ENCODE measurements at places on chromosomes 4 and X. TPM values are rescaled to one million over a fixed set of nuclear protein-coding genes. Genes with fewer than 3 reads are reported as not detected.

GRCh38 chr4:122118243-122118642 lies 33.9 kb upstream of the BLTP1 start:
- DNase-seq = no peak

MAOA gene
- 176 TPM for total RNA-seq

DNA sequence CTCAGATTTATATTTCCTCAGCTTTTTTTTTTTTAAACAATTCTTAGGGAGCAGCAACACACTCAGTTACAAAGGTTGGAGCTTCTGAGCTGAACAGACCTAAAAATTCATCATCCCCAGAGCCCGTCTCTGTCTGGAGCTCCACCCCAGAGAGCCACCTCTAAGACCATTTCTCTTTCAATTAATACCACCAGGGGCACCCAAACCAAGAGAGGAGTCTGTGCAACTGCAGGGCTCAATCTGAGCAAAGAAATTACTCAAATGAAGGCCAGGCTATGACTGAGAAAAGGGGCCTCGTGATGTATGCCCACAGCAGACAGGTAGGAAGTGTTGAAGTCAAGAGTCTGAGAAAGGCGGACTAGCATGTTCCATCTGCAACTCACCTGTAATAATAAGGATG lies 95.5 kb downstream of the C4orf51 start:
- no peak for DNase-seq

KIT gene
- total RNA-seq = 6.6 TPM

DNA sequence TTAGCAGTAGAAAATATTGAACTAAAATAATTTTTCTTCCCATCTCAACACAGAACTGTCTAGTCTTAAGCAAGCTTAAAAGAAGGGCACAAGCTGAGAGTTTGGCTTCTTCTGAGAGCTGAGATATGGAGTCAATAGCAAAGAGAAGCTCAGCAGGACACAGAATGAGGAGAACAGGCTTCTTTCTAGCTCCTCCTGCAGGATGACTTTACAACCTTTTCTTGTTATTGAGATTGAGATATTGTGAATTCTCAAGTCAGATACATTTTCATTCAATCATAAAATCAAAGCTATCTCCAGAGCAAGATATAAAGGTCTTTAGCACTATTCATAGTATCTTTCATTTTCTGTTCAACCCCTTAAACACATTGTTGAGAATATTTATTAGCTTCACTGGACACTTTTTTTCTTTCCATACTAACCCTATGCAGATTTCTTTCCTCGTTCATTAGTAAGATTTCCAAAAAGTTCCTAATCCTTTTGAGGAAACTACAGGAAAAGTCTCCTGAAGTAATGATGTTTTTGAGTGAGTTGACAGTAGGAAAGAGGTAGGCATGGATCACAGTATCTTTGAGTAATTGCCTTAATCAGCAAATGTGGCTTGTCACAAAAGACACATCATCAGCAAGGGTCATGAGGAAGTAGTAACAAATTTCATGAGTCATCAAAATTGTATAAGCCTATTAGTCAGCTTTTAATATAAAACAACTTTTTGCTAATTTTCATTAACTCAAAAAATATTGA lies 17.8 kb upstream of the CXCL3 start:
- DNase-seq = no peak

TRPC3 gene
- total RNA-seq = 0.19 TPM

GRCh38 chr4:123340381-123340701 lies 56.3 kb upstream of the SPRY1 start:
- no peak for DNase-seq

PDLIM3 gene
- 322 TPM for total RNA-seq

DNA sequence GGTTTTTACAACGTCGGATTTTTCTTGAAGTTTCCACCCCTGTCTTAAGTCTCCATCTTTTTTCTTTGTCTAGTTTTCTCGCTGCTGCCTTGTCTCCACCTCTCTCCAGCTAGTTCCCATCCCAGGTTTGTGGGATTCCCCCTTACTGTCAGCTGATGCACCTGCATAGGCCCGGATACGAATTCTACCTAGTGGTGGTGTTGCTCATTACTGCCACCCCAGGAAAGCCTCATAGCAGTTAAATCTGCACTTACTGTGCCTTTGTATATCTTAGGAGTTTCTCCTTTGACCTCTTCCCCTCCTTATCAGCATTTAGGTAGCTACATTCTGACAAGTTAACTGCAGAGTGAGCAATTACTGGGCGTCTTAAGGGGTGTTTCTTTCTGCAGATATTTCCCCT lies 1693.1 kb upstream of the TENM3 start:
- no peak for DNase-seq

NXF2B gene
- not detected for total RNA-seq

- DNase-seq = no peak
These were observed 105.6 kb downstream of the AMMECR1 start for GRCh38 chrX:110212299-110212698.

GRCh38 chr4:141192564-141192963 lies 28.1 kb upstream of the ZNF330 start:
- no peak for DNase-seq

GRCh38 chr4:142718981-142719380 lies 127.1 kb downstream of the INPP4B start:
- DNase-seq = no peak

DNA sequence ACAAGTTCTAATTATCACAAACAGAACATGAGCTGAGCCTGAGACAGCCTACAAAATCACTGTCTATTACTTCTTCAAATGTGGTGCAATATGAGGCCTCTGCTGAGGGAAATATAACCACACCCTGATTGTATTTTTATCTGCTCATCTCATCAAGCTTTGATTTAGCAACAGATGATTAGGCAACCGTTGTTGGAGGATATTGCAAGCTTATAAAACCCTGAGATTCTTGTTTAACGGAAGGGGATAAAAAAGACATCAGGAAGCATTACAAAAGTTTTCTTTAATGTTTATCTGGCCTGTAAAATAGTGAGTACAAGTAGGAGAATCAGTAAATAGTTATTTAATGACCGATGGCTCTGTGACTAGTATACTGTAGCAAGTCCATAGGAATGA lies 108.5 kb downstream of the ZNF330 start:
- DNase-seq = no peak

GRCh38 chr4:73523126-73523525 lies 41.6 kb downstream of the AFM start:
- no peak for DNase-seq

C4orf46 gene
- total RNA-seq = 6.4 TPM

- no peak for DNase-seq
These were observed 4.4 kb downstream of the LRCH2 start for GRCh38 chrX:115229337-115230003.

- no peak for DNase-seq
These were observed 59.7 kb upstream of the BCOR start for GRCh38 chrX:40157228-40158035.

DNA sequence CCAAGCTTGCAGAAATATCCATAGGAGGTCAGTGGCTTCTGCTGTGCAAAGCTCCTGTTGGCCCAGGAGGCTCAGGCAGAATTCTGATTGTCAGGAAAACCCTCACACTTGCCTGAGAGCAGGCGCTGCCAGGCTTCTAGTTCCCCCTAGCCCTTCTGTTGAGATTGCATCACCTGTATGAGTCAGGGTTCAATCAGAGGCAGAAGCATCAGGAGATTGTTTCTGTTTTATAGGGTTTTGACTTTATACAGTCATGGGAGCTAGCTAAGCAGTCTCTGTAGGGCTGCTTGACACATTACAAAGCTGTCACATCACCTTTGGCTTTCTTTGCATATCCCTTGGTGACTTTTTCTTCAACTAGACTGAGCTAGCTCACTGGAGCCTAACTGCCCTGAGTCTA lies 27.8 kb downstream of the DIPK2B start:
- no peak for DNase-seq

DNA sequence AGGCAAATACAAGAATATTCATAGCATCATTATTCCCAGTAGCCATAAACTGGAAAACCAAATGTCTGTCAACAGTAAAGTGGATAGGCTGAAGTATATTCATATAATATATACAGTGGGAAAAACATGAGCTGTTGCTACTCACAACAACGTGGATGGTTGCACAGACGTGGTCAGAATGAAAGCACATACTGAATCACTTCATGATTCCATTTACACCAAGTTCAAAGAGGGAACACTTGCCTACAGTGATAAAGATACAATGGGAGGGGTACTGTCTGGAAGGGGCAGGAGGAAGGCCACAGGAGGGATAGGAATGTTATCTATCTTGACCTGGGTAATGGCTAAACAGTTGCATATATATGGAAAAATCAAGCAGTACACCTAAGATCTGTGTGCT lies 25.3 kb downstream of the APBB2 start:
- no peak for DNase-seq

DNA sequence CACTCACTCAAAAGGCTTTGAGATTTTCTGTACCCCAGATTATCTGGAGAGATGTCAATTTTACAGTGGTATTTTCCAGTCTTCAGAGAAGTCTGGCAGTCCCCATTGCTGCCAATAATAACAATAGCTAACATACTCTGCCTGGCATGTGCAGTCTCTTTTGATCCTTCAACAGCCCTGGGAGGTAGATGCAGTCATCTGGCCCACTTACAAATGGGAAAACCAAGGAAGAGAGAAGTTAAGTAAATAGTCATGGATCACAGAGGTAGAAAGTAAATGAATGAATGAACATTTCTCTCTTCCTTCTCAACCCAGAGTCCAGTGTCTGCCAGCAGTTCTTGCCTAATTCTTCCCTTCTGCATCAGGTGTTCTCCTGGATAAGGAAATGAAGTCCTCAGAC lies 113.0 kb upstream of the EDNRA start:
- no peak for DNase-seq

DNA sequence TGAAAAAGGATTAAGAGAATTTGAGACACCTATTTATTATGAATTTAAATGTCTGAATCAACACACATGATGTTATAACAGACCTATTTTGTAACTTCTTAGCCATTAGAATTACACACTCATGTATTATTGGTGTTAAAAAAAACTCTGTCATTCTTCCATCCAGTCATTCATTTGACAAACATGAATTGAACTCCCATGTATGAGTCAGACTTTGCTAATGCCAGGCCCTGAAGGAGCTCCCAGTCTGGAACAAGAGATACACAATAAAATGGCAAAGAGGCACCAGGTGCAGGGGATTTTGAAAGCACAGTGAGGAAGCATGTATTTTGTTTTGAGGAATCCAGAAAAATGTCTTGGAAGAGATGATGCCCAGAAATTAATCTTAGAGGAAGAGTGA lies 87.7 kb upstream of the EFHC2 start:
- no peak for DNase-seq

- DNase-seq = no peak
These were observed 85.6 kb upstream of the NMU start for GRCh38 chr4:55721651-55722050.

- DNase-seq = no peak
These were observed 176.2 kb upstream of the CXorf66 start for GRCh38 chrX:140141444-140142029.

GRCh38 chrX:135652602-135653001 lies 60.8 kb upstream of the CT45A1 start:
- no peak for DNase-seq

DNA sequence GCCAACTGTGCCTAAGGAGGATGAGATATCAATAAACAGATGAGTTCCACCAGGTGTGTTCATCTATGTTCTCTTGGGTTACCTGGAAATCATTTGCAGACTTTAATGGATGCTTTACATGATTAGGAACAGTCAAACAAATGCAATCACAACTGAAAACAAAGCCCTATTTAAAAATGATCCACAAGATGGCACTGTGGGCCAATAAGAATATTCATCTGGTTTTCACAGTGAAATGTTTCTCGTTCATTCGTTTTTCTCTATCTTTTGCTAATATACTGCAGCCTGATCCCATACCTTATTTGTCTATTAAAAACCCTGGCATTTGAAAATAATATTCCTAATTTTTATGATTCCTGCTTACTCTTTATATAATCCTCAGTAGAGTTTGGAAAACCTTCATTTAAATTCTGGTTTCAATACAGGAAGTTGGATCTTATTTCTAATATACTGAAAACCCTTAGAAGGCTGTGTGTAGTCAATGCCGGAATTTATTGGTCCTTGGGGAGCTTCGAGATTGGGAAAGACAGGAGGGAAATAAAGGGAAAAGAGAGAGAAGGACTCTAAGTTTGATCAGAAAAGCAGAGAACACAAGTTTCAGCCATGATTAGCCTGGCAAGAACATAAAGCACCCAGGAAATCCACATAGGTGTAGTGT lies 63.8 kb upstream of the TAPT1 start:
- no peak for DNase-seq

- no peak for DNase-seq
These were observed 325.9 kb downstream of the EPHA5 start for GRCh38 chr4:65344278-65344825.

GRCh38 chr4:19832411-19832810 lies 419.3 kb upstream of the SLIT2 start:
- no peak for DNase-seq

DNA sequence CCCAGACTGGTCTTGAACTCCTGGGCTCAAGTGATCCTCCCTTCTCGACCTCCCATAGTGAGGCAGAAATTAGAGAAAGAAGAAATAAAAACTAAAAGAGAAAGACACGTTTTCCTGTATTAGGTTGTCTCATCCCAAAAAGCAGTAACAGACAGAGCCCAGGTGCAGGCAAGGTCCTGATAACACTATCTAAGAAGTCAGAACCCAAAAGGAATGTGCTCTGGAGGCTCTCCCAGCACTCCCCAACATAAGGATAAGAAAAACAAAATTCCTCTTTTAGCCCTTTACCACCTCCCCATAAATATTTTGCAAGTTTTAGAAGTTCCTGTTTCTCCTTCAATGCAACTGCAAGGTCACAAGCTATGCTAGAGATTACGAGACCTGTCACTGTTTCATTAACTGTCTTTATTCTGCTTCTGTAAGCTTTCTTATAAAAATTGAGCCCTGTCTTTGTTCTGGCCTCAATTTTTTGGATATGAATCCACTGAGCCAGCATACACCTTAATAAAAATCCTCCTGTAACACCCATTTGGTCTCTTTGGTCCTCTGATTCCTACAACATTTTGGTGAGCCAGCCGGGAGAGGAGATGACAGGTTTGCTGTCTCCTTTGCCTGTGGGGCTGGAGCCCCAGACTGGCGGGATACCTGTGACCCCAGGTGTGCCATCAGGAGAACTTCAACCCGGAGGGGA lies 25.9 kb downstream of the LIAS start:
- DNase-seq = no peak

EXOC1L gene
- not detected for total RNA-seq

ARFIP1 gene
- total RNA-seq = 21.7 TPM

TRPC5OS gene
- total RNA-seq = not detected

DNA sequence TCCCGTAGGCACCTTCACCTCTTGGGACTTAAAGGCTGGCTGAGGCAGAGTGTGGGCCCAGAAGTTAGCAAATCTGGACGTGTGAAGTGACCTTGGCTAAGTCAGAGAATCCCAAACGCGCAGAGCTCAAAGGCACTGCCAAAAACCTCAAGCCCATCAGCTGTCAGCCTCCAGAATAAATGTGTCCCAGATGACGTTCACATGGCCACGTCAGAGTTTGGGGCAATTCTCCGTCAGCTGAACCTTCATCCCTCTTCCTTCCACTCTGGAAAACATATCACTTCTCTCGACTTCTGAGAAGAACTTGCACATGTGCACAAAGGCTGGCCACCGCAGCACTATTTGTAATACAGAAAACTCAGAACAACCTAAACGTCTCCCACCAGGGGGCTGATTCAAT lies 35.7 kb upstream of the APLN start:
- DNase-seq = no peak

CT45A1 gene
- not detected for total RNA-seq

UGT8 gene
- total RNA-seq = 3.9 TPM

- DNase-seq = no peak
These were observed 154.2 kb downstream of the RAB28 start for GRCh38 chr4:13329963-13330362.

KCTD8 gene
- total RNA-seq = 0.95 TPM

- no peak for DNase-seq
These were observed 78.5 kb downstream of the PRDM5 start for GRCh38 chr4:120843849-120844527.

- no peak for DNase-seq
These were observed 307.4 kb downstream of the DCHS2 start for GRCh38 chr4:154184238-154184637.

Measured in esophagus squamous epithelium (tissue), 5 donors.